ENCODE measurements at places on chromosomes 5 and 9. TPM values are rescaled to one million over a fixed set of nuclear protein-coding genes. Genes with fewer than 3 reads are reported as not detected.
A peak's percentile ranks its signal among the peaks of the same experiment; 100 is the strongest.

DNA sequence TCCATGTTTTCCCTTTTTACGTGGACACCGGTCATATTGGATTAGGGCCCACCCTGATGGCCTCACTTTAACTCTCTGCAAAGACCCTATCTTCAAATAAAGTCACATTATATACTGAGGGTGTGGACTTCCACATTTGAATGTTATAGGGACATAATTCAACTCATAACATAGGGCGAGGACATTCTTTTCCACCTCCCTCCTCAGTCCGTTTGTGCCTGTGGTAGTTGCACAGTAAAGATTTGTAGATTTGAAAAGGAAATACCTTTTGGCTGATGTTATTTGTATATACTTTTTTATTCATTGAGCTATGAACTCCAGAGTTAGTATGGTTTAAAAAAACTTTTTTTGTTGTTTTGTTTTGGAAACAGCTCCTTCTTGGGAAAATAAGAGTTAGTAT lies 51.0 kb upstream of the DHFR start:
- DNase-seq: no peak
- H3K27me3 ChIP-seq: no peaks in the 10 kb centered on the region
- H3K36me3 ChIP-seq: no peaks in the 10 kb centered on the region
- no peak overlapping the region for H3K27ac ChIP-seq

DNA sequence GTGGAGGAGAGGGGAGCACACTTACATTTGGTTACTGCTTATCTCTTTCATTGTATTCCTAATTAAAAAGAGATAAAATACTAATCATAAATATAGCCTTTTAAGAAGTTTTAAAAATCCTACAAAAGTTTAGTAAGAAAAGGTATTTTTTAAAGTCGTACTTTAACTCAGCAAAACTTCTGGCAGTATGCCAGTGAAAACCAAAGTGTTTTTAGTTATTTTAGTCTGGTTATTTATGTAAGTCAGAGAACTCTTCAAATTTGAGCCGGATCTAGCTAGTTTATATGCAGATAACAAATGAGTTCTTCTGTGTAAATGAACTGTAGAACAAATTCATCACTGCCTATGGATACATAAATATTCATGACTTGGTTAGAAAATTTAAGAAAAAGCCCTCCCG lies 36.5 kb upstream of the ANKDD1B start:
- H3K27ac ChIP-seq: no peak overlapping the region
- H3K36me3 ChIP-seq: no peaks in the 10 kb centered on the region
- no peak for DNase-seq

The LAMC3 gene
- 8.5 TPM for total RNA-seq

The STK32A gene
- total RNA-seq: 3.5 TPM

DNA sequence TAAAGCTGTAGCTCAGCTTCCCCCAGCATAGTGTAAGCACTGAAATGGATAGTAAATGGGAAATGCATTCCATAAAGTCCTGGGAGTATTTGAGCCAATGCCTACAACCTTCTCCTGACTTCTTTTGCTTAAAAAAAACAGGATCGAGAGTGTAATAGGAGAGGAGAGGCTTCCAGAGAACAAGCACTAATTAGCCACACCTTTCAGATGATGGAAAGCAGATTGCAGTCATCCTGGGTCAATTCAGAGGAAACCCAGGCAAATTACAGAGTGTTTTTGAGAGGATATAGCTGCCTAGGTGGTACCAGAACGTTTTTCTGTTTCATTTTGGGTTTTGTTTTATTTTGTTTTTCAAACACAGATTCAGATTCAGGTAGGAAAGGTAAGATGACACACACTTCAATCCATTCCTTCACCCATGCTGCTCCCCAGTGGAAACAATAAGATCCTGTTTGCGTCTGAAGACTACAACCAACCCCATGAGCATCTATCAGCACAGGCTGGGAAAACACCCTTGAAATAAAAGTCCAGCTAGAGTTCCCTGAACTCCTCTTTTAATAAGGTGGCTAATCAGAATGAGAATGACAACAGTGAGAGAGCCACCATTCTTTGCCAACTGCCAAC lies 95.6 kb downstream of the RFK start:
- H3K27me3 ChIP-seq: no peaks in the 10 kb centered on the region
- H3K4me3 ChIP-seq: no peak overlapping the region
- H3K36me3 ChIP-seq: no peaks in the 10 kb centered on the region
- no peak for DNase-seq
- no peaks in the 10 kb centered on the region for H3K4me1 ChIP-seq

DNA sequence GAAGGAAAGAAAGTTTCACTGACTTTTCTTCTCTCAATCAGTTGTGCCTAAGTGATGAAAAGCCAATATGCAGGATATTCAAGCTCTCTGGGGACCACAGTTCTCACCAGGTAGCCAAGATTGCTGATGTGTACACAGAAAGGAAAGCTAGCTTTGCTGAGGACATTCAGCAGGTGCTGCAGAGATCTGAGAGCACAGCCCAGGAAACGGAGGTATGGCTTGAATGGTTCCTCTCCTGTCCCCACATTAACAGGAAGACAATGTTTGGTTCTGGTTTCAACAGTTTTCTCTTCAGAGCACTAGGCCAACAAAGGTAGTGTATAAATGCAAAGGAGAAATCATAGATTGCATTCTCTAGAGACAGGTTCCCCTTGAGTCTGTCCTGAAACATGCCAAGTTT lies 69.6 kb downstream of the PTPDC1 start:
- H3K27me3 ChIP-seq: no peaks in the 10 kb centered on the region
- no peak overlapping the region for H3K27ac ChIP-seq
- H3K4me3 ChIP-seq: no peak overlapping the region
- no peaks in the 10 kb centered on the region for H3K36me3 ChIP-seq

The FSTL4 gene
- total RNA-seq: 0.98 TPM

DNA sequence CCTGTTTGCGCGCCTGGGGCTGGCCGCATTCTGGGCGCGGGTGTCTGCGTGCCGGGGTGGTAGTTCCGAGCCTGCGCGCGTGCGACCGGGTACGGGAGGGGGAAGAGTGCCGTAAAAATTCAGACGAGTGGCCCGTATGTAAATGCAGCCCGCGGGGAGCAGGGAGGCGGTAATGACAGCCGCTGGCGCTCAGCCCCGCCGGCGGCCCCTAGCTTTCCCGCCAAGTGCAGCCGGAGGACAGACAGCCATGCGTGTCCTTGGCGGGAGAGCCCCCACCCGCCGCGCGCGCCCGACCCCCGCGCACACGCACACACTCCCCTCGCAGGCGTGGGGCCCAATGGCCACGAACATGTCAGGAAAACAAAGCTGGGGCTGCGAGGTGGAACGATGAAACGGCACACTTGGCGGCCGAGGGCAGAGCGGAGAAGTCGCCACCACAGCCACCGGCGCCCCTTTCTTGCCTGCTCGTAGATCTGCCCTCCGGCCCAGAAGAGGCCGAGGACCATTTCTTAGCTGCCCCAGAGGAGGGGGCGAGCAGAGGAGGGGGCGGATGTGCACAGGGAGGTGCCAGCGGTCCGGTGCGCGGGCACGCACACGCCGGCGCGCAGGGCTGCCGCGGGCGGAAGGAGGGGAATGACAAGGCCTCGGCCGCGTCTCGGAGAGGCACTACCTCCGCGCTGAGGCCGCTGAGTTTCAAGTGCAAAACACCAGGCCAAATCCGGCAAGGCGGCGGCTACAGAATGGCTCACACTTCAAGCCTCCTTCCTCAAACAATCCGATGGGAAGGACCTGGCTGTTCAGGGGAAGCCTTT lies 208.4 kb downstream of the MEF2C start:
- peaks cover 8% of the 10 kb centered on the region for H3K4me1 ChIP-seq
- no peak for DNase-seq
- H3K27me3 ChIP-seq: peaks cover 98% of the 10 kb centered on the region
- H3K4me3 ChIP-seq: peak overlapping the region; percentile 32
- no peak overlapping the region for H3K27ac ChIP-seq

DNA sequence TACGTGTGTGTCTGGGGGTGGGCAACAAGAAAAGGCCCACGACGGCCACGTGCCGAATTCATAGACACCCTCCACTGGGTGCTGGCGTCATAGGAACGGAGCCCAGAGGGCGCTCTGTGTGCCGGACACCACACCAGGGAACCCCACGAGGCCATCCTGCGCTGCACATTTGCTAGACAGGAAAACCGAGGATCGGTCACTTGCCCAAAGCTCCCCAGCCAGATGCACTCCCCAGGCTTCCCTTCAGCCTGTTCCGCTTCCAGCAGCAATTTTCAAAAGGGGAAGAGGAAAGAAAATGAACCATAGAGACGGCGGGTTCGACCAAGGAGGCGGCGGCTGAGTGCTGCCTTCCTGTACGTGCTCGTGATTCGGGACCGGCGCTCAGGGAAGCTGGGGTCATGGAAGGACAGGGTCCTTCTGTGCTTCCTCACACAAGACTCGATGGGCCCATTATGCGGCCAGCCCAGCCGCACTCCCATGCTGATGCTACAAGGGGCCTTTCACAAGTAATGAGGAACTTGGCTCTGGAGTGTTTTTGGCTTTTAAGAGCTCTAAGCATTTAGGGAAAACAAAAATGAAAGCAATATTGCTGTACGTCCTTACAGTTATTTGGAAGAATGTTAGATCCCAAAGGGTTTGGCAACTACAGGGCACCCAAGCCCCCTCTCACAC lies 124.6 kb upstream of the SARDH start:
- no peaks in the 10 kb centered on the region for H3K27me3 ChIP-seq
- peak overlapping the region; percentile 14 for H3K4me3 ChIP-seq
- H3K27ac ChIP-seq: peak overlapping the region; percentile 56
- no peaks in the 10 kb centered on the region for H3K4me1 ChIP-seq
- no peaks in the 10 kb centered on the region for H3K36me3 ChIP-seq

DNA sequence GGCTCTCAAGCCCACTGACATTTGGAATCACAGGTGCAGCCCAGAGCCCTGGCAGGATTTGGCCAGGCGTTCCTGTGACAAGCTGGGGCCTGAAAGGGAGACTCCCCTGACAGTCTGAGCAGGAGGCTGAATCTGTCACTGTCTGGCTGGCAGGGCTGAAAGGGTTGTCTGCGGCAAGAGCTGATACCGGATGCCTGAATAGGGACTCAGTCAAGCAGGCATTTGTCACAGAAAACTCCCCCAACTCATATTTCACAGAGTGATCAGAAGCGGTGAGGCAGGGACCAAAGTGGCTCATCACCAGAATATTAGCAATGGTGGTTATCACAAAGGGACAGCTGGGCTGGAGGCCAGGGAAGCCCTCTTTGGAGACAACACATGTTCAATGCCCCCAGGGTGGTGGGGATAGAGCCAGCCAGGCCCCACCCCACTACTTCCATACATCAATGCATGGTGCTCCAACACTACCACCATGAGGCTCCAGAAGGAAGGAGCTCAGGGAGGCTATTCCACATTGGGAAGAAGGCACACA lies 295.5 kb downstream of the DTWD2 start:
- no peak overlapping the region for H3K4me3 ChIP-seq
- H3K27ac ChIP-seq: no peak overlapping the region
- H3K27me3 ChIP-seq: no peaks in the 10 kb centered on the region
- DNase-seq: no peak
- H3K36me3 ChIP-seq: no peaks in the 10 kb centered on the region

DNA sequence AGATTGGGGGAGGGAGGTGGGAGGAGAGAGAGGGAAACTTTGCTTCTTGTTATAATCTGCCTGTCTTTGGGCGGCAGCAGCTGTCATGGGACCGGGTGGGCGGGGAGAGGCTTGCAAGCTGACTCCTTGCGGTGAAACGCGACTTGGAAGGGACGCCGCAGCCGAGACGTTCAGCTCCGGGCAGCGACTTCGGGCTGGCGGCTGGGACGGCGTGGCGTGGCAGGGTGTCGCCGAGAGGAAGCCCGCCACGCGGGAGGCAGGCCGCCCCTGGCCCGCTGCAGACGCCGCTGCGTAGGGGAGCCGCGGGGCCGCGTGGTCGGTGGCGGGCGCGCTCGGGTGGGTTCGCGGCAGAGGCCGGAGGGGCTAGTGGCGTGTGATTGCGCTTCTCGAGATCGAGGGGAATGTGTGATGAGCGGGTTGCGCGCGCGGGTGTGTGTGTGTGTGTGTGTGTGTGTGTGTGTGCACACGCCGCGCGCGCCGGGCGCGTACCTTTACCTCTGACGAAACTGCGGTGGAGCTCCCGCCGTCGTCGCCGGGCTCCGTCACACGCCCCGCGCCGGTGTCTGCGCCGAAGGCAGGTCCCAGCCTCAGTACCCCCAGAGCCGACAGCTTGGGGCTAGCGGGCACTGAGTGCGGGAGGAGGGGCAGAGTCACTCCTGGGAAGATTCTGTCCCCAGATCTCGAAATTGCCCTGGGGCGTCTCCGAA lies 1.7 kb downstream of the PPARGC1B start:
- H3K27me3 ChIP-seq: no peaks in the 10 kb centered on the region
- no peaks in the 10 kb centered on the region for H3K4me1 ChIP-seq
- DNase-seq: no peak
- no peaks in the 10 kb centered on the region for H3K36me3 ChIP-seq

GRCh38 chr9:37565661-37566618 lies 10.2 kb downstream of the FBXO10 start:
- no peaks in the 10 kb centered on the region for H3K36me3 ChIP-seq
- no peaks in the 10 kb centered on the region for H3K4me1 ChIP-seq
- DNase-seq: no peak
- no peak overlapping the region for H3K27ac ChIP-seq
- H3K27me3 ChIP-seq: no peaks in the 10 kb centered on the region
- H3K4me3 ChIP-seq: no peak overlapping the region

DNA sequence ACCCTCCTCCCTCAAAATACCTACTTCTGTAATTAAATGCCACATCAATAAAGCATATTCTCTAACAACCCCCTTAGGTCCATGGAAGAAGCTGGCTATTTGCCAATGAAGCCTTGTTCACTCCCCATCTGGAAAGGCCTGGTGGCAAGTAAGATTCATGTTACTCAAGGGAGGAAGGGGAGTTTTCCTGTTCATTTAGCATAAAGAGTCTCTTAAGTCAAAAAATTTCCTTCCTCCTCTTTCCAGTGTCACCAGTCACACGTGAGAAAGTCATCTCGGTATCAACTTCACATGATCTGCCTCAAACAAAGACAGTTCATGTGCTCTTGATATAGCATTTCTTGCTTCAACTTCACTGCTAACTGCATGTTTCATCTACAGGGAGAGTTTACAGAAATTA lies 32.7 kb upstream of the RIC1 start:
- no peaks in the 10 kb centered on the region for H3K4me1 ChIP-seq
- no peaks in the 10 kb centered on the region for H3K27me3 ChIP-seq
- DNase-seq: no peak

The NMUR2 gene
- not detected for total RNA-seq

- H3K27me3 ChIP-seq: no peaks in the 10 kb centered on the region
- no peaks in the 10 kb centered on the region for H3K36me3 ChIP-seq
Observed at GRCh38 chr5:89520771-89521170, 637.8 kb upstream of the MEF2C start.

The TIGD6 gene
- 5.6 TPM for total RNA-seq

GRCh38 chr5:73451224-73452130 lies 2.9 kb upstream of the FOXD1 start:
- H3K4me1 ChIP-seq: no peaks in the 10 kb centered on the region
- DNase-seq: no peak
- H3K27ac ChIP-seq: no peak overlapping the region
- no peak overlapping the region for H3K4me3 ChIP-seq

The ZDHHC11B gene
- total RNA-seq: 3.9 TPM

- H3K27me3 ChIP-seq: no peaks in the 10 kb centered on the region
- DNase-seq: no peak
Observed at GRCh38 chr5:154258531-154259217, 68.1 kb downstream of the GALNT10 start.

All from breast epithelium (tissue), 4 donors.